ENCODE measurements at places on chromosomes 3 and 15.
A peak's percentile ranks its signal among the peaks of the same experiment; 100 is the strongest.

- DNase-seq: no peak
Measured at GRCh38 chr15:89066280-89066679, 22.0 kb upstream of the ABHD2 start.

DNA sequence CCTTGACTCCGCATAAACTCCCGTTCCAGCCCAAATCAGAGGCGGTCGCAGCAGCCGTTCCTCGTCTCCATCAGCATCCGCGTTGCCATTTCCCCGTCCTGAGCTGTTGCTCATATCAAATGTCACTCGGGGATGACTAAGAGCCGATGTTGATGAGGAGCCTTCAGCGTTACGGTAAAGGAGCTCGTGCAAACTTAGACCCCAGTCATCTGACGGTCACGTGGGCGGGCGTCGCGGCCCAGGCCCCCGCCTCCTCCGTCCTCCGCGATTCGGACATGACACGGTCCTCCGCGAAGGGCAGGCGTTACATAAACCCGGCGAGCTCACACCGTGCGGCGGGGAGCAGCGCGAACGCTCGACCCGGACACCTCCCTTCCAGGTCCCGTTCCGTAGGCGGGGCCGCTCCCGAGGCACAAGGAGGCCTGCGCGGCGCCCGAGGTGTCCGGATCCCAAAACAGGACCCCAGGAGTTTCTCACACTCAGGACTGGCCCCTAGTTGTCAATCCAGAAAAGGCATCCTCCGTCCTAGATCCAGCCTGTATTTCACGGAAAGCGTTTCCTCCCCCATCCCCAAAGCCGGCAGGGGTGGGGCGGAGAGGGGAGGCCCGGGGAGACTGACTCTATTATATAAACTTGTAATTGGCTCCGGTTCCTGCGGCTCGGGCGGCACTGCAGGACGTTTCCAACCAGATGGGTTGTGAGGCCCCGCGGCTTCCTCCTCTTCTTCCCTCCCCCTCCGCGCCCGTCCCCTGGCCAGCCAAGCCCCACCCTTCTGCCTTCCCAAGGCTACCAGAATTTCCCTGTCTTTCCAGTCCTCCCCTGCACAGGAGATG, 100.0 kb upstream of the IGF1R start:
- peak; percentile 70 for DNase-seq

- DNase-seq: no peak
Measured at GRCh38 chr3:169172535-169172934, 491.0 kb downstream of the MECOM start.

GRCh38 chr15:90820481-90820880, 47.9 kb upstream of the FURIN start:
- DNase-seq: no peak

- no peak for DNase-seq
Measured at GRCh38 chr3:58341376-58341775, 8.7 kb downstream of the PXK start.

DNA sequence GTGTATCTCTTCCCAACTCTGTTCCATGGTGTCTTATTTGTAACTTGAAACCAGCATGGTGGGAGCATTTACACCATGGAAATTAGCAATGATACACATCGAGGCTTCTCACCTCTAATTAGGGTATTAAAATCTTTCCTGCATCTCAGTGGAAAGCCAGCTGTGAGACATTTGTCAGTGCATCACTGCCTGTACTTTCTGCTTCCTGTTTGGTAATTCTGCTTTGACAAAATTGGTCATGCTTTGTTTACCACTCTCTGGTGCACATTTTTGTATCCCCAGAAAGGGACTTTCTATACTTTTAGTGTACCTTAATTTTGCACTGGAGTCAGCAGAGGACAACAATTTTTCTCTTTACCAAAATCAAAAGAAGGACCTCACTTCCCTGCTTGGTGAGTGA, 402.1 kb downstream of the PDCD6IP start:
- DNase-seq: no peak

DNA sequence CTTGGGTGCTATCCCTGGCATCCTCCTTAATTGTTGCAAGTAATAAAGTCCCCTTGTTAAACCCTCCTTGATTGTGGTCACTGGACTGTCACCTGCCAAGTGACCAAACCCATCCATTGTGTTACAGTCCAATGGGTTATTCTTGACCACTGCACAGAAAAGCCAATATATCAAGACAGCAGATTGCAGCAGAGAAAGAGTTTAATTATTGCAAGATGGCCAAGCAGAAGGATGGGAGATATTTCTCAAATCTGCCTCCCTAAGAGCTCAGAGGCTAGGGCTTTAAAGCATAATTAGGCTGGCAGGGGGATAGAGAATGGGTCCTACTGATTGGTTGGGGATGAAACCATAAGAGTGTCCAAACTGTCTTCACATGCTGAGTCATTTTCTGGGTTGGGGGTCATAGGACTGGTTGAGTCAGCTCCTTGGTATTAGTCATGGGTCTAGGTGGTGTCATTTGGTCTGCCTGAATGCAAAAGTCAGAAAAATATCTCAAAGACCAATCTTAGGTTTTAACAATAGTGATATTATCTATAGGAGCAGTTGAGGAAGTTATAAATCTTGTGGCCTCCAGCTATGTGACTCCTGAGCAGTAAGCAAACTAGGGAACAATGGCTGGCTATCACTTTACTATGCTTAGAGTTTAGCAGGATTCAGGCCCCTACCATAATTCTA, 19.1 kb upstream of the XYLB start:
- no peak for DNase-seq

DNA sequence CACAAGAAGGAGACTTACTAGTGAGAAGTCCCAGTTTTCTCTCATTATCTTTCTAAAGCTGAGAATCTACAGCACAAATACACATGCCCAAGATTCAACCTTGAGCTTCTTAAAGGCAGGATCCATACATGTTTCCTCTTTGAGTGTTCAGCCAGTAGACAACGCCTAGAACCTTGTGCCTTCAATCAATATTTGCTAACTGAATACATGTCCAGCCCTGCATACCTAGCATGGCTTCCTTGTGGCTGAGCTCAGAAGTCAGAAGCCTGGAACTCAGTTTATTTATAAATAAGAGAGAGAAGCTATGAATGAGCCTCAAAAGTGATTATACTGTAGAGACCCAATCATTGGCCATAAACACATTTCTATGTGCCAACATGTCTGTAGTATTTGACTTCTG, 43.5 kb downstream of the ACP3 start:
- DNase-seq: no peak

DNA sequence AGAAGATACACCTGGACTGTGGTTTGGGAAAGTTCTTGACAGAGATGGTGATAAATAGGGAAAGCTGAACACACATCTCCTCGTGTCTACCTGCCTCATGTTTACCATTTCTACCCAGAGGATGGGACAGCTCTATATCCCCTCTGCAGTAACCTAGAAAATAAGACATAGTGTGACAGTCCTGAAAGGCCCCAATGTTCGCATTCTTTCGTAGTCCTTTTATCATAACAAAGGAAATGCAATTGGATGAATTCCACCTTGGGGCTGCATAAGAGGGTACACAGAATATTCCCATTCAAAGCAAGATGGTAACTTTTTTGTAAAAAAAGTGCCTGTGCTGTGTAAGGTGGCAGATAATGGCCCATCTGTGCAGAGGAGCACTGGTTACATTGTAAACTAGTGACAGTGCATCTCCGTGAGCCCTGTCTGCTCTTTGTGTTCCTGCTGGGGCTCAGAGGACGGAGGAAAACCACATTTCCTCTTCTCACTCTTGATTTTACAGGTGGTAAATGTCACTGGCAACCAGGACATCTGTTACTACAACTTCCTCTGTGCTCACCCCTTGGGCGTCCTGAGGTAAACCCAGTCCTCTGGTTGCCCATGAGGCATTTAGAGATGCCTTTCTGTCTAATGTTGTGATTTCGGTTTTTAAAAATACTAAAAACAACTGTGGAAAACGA, 74.3 kb downstream of the SIDT1 start:
- no peak for DNase-seq

- no peak for DNase-seq
Measured at GRCh38 chr3:99084826-99085225, 183.3 kb upstream of the DCBLD2 start.

- no peak for DNase-seq
Measured at GRCh38 chr15:44554934-44555723, 18.2 kb downstream of the EIF3J start.
